ENCODE measurements at places on chromosomes 16 and 17.

GRCh38 chr16:27571433-27572326, 21.7 kb downstream of the KATNIP start:
- no peak for DNase-seq

GRCh38 chr16:3158026-3158509, 23.2 kb downstream of the ZNF213 start:
- DNase-seq: no peak

DNA sequence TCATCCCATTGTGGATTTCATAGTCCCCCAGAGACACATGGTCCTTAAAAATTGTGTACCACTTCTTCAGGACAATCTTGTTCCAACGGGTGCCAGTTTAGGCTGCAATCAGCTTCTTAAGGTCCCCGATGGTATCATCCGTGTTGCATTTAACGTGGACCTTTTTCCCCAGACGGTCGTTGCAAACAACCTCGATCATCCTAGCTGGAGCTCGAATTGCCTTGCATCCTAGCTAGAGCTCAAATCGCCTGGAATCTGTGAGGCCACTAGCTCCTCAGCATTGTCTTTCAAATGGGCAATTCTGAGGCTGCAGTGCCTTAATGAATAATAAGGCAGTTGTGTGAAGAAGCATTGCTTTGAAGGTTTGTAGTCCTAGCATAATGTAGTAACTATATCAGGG, 37.7 kb upstream of the RHBDL3 start:
- DNase-seq: no peak

- no peak for DNase-seq
Observed at GRCh38 chr16:30354423-30355143, 525 bp downstream of the CD2BP2 start.

DNA sequence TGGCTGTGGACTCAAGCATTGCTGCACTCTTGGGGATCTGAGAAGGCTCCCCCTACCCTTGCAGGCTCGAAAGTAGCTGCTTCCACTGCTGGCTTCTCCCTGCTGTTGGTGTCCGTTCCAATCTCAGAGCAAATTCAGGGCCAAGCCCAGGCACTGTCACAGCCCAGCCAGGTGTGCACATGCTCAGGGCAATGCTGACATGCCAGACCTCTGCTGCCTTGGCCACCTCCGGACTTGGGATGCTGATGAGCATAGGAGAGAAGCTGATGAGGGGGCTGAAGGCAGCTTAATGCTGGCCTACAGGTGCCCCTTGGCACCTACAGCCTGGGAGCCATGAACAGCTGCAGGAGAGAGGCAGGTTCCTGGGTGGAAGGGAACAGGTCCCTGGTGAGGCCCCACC, 273.7 kb upstream of the KCNJ16 start:
- DNase-seq: no peak

DNA sequence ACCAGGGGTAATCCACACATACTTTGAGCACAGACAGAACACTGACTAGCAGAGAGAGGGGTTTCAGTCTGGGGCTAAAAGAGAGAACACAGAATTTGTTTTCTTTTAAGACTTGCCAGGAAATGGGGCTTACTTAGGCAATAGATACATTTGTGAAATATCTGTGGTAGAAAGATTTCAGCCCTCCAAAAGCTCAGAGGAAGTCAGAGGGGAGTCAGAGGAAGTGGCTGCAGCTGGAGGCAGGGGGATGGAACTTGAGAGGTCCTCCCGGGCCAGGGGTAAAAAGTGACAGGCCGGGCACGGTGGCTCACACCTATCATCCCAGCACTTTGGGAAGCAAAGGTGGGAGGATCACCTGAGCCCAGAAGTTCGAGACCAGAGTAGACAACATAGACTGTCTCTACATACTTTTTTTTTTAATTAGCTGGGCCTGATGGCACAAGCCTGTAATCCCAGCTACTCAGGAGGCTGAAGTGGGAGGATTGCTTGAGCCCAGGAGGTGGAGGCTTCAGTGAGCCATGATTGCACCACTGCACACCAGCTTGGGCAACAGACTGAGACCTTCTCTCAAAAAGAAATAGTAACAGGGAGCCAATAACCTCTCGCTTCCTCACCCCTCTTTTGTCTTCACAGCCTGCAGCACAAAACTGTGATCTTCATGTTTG, 49.9 kb downstream of the NLRC5 start:
- DNase-seq: peak; percentile 25

DNA sequence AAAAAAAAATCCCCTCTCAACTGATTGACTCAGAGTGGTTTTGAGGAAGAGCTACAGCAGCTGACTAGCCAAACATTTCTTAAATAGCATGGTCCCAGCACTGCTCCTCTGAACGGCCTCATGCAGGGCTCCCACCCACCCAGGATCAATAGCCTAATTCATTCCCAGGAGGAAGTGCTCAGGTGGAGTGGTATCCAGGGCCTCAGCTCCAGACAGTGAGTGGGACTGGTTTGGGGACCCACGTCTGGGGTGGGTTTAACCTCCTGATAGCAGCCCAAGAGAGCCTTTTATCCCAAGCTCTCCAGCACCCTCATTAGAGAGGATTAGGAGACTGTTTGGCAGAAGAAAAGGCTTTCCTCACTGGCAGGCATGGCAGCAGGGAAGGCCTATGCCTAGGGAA, 68.5 kb upstream of the CDH5 start:
- DNase-seq: no peak

DNA sequence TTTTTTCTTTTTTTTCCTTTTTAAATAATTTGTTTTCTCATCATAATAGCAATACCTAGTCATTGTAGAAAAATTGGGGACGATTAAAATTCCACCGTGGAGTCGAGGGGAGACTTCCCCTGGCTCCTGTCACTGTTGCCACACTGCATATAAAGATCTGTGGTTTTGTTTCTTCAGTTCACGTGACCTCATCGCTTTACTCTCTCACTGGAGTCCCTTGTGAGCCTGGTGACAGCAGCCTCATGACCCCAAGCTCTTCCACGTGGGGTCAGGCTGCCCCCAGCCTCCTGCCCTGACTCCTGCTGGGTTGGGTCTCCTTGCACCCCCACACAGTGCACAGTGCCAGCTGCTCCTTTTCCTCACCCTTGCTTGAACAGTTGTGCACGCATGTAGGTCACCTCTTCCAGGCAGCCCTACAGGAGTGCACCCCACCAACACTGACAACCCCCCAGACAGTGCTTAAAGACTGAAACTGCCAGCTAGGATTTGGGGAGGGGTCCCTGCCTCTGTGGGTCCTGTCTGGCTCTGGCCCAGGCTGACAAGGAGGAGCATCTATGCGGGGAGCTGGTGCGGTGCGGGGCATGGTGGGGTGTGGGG, 7.3 kb upstream of the METRNL start:
- DNase-seq: no peak

GRCh38 chr17:29257756-29258155, 11.1 kb downstream of the CRYBA1 start:
- DNase-seq: no peak

- DNase-seq: no peak
Observed at GRCh38 chr17:59764292-59764741, 56.9 kb downstream of the VMP1 start.

DNA sequence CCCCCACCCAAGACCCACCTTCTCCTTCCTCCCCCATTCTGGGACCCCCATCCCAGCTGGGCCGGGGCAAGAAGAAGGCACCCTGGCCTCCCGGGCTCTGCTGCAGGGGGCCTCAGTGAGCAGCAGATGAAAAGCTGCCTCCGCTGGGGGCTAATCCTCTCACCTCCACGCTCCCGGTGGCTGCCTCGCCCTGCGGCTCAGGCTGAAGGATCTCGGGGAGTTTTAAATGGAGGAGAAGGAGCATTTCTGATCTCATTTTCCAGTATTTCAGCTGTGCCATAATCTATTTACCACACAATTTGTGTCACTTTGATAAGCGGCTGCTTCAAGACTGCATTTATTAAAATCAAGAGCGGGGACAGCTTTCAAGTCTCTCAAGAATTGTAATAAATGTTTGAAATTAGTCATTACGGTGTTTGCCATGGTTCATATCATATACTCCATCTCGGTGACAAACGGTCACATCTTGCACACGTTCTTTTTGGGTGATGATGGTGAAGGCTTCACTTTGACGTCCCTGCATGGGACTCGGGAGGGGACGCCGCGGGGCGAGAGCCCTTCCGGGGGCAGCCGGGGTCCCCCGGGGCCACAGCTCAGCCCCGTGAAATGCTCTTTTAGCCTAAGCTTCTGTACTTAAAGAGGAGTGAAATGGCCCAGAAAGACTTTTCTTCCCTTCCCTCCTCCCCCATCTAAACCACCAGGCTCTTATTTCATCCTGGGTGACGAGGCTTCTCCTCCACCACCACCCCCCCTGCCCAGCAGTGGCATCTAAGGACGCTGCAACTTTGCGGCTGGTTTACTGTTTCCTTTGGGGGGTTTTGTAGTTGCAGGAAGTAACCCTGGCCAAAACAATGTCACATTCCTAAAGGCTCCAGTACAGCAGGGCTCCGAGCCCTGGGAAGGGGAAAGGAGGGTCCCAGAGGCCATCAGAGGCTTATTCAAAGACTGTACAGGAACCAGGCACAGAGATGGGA, 313.1 kb upstream of the TNRC6C start:
- peak; percentile 18 for DNase-seq

DNA sequence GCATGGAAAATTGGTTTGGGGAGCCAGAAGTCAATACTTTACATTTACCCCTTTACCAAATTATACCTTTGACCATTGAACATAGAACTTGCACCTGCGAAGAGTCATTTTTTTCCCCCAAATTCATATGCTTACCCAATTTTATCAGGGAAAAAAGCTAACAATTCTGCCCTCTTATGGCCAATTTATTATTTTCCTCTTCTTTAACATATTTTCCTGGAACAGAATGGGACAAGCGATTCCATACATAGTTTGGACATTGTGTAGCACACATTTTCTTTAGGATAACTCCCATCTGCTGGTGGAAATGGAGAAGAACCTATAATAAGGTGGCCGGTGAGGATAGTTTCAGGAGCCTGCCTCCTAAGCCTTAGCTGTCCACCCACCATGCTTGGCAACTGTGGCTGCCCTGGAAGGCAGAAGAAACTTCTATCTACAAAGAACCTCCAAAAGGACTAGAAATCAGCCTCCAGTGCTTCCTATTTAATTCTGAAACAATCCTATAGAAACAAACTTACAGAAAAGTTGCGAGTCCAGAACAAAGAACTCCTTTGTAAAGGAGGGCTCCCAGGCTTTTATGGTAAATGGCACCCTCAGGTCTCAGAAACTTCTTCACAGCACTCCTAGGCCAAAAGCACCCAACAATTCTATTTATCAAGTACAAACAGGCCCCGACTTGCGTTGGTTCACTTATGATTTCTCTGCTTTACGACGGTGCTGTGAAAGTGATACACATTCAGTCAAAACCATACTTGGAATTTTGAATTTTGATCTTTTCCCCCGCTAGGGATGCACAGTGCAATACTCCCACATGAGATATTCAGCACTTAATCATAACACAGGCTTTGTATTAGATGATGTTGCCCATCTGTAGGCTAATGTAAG, 64.1 kb upstream of the CACNG4 start:
- DNase-seq: no peak

DNA sequence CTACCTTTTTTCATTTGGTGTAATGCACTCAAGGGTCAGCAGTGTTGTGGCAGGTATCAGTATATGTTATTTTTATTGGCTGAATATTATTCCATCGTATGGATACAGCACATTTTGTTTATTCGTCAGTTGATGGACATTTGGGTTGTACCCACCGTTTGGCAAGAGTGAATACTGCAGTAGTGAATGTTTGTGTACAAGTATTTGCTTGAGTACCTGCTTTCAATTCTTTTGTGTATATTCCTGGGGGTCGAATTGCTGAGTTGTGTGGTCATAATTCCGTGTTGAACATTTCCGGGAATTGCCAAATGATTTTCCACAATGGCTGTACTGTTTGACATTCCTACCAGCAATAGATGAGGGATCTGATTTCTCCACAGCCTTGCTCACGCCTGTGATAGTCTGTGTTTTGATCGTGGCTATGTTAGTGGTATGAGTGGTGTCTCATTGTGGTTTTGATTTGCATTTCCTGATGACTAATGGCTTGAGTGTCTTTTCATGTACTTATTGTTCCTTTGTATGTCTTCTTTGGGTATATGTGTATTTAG, 108.4 kb downstream of the OR1D5 start:
- DNase-seq: peak; percentile 82
